ENCODE measurements at places on chromosomes 7 and 10.

DNA sequence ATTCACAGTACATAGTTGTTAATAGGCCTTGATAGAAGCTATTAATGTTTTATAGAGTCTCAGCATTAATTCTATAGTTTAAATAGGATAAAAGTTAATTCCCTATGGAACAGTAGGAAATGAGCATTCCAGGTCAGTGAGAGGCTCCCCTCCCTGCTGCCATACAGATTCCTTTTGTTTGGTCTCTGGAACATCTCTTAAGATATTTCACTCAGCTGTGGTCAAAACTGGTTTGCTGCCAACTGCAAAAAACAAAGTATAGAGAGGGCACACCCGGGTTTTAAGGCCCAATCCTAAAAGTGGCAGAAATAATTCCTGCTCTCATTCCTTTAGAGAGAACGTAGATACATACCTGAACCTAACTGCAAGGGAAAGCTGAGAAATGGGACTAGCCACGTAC is 51.3 kb downstream of the MDFIC start:
- DNase-seq: no peak

DNA sequence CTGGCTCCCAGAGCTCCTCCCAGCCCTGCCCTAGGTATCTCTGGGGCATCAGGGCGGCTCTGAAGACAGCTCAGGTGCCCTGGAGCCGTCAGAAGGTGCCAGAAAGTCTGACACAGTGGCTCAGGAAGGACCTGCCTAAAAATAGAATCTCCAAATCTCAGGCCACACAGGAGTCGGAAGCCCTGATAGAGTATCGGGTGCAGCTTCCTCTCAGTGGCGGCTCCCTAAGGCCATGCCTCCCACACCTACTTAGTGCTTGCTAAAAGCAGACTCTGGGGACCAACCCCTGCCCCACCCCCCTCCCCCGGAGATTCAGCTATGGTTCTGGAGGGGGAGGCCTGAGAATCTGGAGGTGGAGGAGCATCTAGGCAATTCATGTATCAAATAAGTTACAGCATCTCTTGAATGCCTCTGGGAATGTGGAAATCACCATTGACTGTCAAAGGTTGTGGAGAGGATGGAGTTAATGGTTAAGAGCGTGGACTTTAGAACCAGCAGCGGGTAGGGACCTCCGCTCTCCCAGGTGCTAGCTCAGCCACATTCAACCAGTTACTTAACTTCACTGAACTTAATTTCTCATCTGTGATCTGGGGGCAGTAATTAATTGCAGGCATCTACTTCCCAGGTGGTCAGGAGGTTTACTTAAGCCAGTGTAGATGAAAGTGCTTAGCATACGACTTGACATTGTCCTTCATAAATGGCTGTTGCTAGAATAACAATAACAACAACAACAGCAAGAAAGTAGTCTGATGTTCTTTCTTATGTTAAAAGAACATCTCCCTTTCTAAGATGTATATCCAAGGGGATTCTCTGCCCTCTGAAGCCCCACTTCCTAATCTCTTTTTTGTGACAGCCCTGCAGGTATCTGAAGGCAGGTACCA is 38.6 kb upstream of the MXI1 start:
- peak; percentile 82 for DNase-seq

DNA sequence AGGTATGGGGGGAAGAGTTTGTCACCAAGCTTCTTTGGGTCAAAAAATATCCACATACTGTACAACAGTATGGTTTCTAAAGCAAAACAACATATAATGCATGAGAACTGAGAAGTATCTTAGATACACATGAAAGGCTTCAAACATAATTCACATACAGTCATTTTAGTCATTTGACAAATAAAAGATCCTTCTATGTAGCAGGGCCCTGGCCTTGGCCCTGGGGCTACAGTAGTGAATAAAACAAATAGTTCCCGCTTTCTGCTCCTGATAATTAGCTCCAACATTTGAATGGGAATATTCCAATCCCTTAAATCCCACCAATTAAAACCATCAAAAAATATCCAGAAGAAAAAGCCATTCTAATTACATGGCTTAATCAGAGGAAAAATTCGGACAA is 51.3 kb downstream of the MALSU1 start:
- DNase-seq: no peak

GRCh38 chr7:133310232-133310862 is 57.5 kb downstream of the EXOC4 start:
- peak; percentile 5 for DNase-seq

- no peak for DNase-seq
Measured at GRCh38 chr10:11440250-11441150, 170.9 kb downstream of the USP6NL start.

- DNase-seq: no peak
Measured at GRCh38 chr10:26439406-26440087, 1.4 kb downstream of the APBB1IP start.

- DNase-seq: no peak
Measured at GRCh38 chr7:100433592-100434296, 2.6 kb downstream of the PPP1R35 start.

DNA sequence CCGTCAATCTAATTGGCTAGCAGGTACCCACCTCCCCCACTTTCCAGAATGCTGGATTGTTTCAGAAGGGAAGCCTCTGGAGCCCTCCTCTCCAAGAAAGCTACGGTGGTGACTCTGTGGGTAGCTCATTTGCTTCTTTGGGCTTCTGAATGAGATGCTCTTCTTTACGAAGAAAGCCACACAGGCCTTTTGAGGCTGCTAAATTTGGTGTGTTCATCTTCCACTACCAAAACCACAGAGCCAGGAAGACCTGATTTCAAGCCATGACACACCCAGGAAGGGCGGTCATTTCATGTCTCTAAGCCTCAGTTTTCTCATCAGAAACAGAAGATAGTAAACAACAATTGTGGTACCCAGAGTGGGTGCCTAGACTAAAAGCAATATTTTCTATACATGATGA is 901.2 kb downstream of the KCNMA1 start:
- DNase-seq: no peak

DNA sequence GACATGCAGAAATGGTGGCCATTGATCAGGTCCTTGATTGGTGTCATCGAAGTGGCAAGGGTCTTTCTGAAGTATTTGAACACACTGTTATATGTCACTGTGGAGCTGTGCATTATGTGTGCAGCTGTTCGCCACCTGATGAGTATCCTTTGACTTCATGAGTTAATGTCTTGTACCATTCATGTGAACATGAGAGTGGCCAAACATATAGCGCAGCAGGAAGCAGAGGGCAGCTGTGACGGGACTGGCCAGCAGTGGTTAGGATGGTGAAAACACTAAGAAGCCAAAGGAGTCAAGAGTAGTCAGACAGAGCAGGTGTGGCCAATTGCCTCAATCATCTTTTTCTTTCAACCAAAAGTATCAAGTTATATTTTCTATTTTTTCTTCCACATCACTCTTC is 167.4 kb downstream of the IMMP2L start:
- no peak for DNase-seq

GRCh38 chr10:100483876-100484666 is 21.3 kb downstream of the WNT8B start:
- DNase-seq: no peak

DNA sequence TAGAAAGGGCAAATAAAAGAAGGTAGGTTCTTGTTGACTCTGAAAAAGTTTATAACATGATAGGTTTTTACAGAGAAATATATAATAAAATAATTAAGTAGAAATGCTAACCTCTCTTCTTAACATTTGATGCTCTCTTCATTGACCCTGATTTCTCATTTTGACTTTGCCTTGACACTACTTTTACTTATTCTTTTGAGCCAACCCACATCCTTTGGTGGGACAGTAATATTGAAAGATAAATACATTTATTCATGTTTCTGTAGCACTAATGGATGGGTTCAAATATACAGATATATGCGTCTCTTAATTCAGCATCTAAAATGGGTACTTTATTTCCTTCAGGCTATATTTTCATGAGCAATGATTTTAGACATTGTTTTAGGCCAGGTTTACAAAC is 34.4 kb downstream of the DDC start:
- no peak for DNase-seq

GRCh38 chr7:127667759-127668530 is 16.0 kb downstream of the SND1 start:
- no peak for DNase-seq

DNA sequence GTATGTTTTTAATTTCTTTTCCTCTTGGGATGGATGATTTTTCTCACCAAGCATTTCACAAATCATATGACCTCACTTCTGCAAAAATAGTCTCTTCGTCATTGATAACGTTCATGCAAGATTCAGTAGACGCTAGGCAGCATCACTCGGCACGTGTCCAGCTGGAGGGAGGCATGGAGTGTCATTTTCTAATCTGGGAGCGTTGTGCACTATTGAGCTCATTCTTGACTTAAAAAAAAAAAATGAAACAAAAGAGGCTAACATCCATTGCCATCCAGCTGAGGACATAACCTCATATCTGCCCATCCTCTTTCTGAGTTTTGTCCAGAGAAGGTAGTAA is 56.2 kb downstream of the COL17A1 start:
- DNase-seq: no peak

GRCh38 chr10:10110844-10111490 is 906.7 kb upstream of the CELF2 start:
- no peak for DNase-seq

DNA sequence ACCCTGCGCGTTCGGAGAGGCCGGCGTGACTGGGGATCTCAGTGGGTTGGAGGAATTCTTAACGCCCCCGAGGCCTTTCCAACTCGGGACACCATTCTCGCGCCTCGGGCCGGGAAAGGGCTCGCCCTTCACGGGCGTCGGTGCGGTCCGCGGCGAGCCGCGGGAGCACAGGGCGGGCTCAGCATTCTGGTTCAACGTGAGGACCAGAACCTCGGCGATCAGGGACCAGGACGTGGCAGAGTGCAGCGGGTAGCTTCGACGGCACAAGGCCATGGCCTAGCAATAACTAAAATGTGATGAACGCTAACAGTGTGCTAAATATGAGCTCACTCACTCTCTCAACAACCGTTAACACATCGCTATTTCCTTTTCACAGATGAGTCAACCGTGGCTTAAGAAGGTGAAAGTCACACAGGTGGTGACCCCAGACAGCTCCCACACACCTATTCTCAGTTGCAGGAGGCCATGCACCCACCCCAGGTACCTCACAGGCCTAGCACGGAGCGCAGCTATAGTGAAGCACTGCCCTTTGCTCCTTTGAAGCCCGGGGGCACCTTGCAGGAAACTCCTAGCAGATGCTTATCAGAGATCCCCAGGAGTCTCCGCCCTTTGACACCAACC is 4.5 kb upstream of the EMX2 start:
- no peak for DNase-seq

- no peak for DNase-seq
Measured at GRCh38 chr7:45123913-45124710, 12.6 kb upstream of the TBRG4 start.

DNA sequence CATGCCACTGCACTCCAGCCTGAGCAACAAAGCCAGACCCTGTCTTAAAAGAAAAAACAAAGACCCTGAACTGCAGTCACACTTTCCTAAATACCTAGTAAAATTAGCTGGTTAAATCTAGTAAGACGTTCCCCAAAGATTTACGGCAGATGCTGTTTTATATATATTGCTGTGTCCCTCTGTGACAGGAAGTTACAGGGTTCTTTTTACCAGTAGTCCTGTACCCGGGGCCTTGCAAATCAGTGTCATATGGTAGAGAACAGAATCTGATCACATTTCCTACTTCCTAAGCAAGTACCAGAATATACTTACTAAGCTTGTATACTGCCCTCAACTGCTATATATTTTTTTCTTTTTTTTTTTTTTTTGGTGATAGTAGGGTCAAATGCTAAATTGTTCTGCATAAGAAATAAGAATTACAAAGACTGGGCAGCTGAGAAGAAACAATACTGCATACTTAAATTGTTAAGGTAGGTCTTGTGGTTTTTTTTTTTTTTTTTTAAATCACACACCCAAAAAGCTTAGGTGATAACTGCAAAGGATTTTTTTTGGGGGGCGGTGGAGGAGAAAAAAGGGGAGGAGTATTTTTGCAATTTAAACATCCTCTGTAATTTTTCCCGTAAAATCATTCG is 27.3 kb upstream of the KMT2E start:
- no peak for DNase-seq

GRCh38 chr7:27159266-27160144 is 3.0 kb upstream of the HOXA7 start:
- DNase-seq: no peak

DNA sequence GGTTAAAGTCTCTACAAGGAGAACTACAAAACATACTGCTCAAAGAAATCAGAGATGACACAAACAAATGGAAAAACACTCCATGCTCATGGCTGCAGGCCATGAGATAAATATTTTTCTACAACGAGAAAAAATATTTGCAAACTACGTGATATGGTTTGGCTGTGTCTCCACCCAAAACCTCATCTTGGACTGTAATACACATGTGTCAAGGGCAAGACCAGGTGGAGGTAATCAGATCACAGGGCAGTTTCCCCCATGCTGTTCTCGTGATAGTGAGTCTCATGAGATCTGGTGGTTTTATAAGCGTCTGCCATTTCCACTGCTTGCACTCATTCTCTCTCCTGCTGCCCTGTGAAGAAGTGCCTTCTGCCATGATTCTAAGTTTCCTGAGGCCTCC is 57.8 kb downstream of the COA1 start:
- DNase-seq: no peak

DNA sequence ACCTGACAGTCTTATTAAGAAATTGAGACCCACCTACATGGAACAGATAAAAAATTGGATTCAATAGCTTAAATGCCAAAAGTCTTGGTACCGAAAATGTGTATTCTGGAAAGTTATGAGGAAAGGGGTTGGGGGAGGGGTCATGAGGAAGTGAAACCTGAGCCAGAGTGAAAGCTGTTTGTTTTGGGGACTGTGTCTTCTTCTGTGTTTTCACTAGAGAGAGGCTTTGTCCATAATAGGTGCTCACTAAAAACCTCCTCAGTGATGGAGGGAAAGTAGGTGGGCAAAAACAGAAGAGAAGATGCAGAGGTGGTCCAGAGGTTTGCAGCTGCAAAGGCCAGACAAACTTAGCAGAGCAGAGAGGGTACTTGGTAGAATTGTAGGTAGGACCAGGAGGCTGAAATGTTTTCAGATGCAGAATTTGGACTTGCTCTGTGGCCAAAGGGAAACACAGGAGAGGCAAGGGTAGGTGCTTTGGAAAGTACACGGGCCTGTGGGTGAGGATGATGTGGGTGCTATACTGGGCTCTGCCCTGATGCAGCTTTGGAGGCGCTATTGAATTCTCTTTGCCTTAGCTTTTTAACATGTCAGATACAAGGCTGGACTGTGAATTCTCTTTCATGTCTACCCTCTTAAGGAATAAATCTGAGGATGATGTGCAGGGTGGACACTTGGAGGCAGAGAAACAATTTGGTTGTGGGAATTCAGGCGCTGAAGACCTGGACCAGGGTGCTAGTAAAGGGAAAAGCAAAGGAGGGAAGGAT is 254.6 kb downstream of the PTEN start:
- peak; percentile 14 for DNase-seq

DNA sequence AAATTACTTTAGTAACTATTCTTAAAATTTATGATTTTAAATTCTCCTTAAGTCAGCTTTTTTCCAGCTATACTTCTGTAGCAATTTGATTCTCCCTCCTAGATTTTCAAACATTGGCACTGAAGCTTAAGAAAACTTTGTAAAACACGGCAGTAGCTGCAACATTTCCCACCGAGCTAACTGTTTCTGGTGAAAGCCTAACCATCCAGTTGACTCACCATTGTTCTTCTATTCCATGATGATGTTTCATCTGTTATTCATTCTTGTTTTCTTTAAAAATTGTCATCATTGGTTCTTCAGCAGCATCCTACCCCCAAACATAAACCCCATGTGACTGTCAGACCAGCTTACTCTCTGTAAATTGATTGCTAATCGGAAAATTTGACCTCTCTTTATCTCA is 312.3 kb downstream of the DGKB start:
- no peak for DNase-seq

- no peak for DNase-seq
Measured at GRCh38 chr10:123141791-123142700, 5.9 kb upstream of the HMX2 start.

- no peak for DNase-seq
Measured at GRCh38 chr10:59711871-59712494, 2.3 kb upstream of the SLC16A9 start.

All from small intestine (tissue), 16 donors.